ENCODE measurements at places on chromosomes 1 and 21.

GRCh38 chr21:35737449-35737848 lies 322.9 kb downstream of the SETD4 start:
- DNase-seq = no peak

DNA sequence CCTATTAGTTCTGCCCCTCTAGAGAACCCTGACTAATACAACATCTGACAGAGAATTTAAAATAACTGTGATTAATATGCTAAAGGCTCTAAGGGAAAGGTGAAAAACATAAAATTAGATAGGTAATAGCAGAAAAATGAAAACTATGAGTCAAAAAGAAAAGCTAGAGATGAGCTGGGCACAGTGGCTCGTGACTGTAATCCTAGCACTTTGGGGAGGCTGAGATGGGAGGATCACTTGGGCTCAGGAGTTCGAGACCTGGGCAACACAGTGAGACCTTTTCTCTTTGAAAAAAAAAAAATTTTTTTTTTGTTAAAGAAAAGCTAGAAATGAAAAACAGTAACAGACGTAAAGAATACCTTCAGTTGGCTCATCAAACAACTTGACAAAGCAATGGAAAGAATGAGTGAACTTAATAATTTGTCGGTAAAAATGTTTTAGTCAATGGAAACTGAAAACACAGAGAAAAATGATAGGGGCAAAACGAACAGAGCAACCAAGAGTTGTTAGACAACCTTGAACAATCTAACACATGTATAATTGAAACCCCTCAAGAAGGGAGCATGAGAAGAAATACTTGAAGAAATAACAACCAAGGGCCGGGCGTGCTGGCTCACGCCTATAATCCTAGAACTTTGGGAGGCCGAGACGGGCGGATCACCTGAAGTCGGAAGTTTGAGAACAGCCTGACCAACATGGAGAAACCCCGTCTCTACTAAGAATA lies 132.9 kb upstream of the GFI1 start:
- DNase-seq = no peak

- DNase-seq = no peak
These were observed 11.1 kb downstream of the POFUT2 start for GRCh38 chr21:45276596-45276995.

DNA sequence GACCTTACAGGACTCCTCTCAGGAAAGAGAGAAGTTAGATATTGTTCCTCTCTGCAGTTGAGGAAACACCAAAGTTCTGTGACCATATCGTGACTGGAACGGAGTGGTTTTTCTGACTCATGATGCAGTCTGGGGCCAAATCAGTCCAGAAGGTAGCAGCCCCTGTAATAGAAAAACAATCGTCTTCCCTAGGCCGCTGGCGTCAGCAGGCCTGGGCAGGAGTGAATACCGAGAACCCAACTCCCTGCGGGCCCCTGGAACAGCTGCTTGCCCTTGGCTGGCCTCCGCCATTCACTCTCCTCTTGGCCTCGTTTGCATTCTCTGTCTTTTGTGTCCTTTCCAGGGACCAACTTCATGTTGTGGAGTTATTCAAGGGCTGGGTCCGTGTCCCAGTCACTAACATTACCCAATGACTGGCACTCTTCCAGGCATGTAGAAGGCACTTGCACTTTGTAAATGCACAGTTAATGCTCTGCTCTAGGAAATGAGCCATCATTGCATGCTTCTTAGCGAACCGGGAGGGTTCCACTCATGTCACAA lies 10.9 kb upstream of the CD101 start:
- peak; percentile 13 for DNase-seq

DNA sequence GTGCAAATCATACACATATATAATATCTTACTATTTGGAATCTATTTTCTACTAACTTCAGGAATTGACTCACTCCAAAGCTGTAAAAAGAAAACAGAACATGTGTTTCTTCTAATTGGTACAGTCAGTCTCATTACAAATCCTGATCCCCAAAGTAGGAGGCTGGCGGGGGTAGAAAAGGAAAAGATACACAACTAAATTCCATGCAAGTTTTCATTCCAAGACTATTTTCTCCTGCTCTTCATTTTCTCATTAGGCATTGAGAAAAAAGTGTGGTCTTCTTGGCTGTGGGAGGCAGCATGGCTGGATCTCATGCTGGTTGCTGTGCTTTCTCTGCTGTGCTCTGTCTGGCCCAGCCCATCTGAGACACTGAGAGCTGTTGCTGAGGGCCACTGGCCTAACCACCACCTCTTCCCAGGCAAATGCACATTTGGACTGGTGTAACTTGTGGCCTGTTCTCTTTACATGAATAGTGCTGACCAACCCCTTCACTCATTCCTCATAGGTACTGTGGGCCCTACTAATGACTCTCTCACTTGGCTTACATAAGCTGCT lies 1107.5 kb upstream of the B3GALT2 start:
- DNase-seq = no peak

- DNase-seq = no peak
These were observed 6.0 kb upstream of the TNFRSF25 start for GRCh38 chr1:6471970-6472368.

GRCh38 chr1:94660258-94660657 lies 118.7 kb upstream of the F3 start:
- no peak for DNase-seq

DNA sequence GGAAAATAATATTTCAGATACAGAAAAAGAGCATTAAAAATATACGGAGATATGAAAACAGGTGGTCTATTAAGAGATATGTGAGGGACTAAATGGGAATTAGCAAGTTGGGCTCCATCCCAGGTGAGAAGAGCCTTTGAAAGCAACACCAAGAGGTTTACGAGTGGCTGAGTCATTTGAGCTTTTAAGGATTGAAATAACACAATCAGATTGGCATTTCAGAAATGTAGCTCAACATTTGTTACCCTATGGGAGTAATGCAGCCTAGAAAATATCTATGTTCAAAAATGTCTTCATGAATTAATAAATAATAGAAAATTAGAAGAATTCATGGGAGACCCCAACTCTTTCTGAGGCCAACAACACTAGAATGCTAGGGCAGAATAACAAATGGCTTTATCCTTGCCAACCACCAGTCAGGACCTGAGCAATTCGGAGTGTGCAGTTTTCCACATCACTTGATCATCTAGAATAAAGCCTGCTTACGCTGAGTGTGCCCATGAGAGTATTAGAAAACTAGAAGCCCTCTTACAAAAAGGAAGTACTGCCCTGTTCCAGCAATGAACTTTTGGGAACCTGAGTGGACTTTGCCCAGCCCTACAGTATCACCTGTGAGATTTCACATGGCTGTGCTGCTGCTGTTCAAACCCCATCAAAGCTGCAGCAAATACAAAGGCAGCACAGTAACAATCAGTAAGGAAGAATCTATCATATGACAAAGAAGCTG lies 538.0 kb upstream of the CAMK1G start:
- DNase-seq = no peak

- no peak for DNase-seq
These were observed 36.7 kb upstream of the GOLT1A start for GRCh38 chr1:204250428-204251030.

- no peak for DNase-seq
These were observed 9.4 kb upstream of the NHLH1 start for GRCh38 chr1:160357286-160358002.

DNA sequence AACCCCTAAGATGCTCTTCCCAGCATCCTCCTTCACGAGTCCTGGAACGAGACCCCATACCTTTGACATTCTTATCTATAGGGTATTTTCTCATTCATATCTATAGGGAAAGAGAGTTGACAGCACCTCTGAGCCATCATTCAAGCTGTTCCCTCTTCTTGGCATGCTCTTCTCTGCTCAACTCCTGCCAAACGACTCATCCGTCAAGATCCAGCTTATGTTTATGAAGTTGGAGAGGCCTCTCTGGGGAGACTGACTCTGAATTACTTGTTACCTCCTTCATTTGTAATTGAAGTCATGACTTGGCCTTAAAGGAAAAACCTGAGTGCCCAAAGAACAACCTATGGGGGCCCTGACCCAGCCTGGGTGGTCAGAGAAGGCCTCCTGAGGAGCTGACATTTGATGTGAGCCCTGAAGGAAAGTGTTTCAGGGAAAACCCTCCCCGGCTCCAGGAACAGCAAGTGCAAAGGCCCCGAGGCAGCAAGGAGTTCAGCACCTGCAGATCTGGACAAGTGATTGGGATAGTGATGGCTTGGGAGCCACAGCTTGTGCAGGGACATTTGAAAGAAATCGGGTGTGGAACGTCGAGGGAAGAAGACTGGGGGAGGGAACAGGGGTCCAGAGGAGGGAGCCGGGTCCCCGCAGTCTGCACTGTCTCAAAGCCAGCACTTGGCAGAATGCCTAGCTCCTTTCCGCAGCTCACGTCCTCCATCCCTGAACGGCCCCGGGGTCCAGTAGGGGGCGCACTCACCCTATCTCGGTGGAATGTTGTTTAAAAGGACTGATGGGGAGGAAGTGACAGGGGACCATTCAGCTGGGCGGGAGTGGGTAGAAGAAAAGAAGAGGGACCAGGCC lies 14.0 kb upstream of the CDA start:
- DNase-seq = no peak

GRCh38 chr1:47813970-47814369 lies 183.2 kb downstream of the TRABD2B start:
- DNase-seq = no peak

GRCh38 chr21:38289705-38290485 lies 33.1 kb downstream of the KCNJ15 start:
- no peak for DNase-seq

DNA sequence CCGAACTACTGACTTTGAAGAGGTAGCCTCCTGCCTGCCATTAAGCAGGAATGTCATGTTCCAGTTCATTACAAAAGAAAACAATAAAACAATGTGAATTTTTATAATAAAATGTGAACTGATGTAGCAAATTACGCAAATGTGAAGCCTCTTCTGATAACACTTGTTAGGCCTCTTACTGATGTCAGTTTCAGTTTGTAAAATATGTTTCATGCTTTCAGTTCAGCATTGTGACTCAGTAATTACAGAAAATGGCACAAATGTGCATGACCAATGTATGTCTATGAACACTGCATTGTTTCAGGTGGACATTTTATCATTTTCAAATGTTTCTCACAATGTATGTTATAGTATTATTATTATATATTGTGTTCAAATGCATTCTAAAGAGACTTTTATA lies 159.8 kb upstream of the SGIP1 start:
- DNase-seq = no peak

GRCh38 chr1:11851180-11851579 lies 3.6 kb upstream of the NPPA start:
- DNase-seq = no peak

GRCh38 chr1:111955755-111956154 lies 33.7 kb downstream of the KCND3 start:
- no peak for DNase-seq
